Fibroblast of skin of abdomen (primary cell): ENCODE measurements at places on chromosomes 1 and 21.

DNA sequence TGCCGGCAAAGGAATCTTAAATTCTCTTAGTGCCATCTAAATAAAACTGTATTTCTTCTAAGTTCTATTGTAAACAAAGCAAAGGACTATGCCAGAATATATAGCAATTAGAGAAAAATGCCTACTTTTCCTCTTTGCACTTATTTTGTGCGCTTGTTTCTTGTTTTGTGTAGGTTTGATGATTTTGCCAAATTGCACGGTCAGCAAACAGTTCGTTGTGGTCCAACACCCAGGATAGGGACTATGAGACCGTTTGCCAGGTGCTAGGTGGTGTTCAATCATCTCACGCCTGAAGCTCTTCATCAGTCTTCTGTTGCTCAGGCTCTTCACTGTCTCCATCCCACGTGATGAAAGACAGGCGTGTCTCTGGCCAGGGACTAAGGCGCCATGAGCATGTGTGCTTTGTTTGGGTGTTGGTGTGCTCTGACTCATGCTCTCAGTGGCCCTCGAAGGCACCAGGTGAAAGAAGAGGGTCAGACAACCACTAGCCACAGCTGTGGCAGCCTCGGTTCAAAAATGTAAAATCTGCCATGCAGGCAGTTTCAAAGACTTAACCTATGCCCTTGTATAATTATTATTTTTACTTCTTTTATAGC lies 36.9 kb upstream of the KCNE1 start:
- DNase-seq = no peak

- DNase-seq = no peak
Observed at GRCh38 chr1:27589441-27589840, 14.5 kb downstream of the AHDC1 start.

DNA sequence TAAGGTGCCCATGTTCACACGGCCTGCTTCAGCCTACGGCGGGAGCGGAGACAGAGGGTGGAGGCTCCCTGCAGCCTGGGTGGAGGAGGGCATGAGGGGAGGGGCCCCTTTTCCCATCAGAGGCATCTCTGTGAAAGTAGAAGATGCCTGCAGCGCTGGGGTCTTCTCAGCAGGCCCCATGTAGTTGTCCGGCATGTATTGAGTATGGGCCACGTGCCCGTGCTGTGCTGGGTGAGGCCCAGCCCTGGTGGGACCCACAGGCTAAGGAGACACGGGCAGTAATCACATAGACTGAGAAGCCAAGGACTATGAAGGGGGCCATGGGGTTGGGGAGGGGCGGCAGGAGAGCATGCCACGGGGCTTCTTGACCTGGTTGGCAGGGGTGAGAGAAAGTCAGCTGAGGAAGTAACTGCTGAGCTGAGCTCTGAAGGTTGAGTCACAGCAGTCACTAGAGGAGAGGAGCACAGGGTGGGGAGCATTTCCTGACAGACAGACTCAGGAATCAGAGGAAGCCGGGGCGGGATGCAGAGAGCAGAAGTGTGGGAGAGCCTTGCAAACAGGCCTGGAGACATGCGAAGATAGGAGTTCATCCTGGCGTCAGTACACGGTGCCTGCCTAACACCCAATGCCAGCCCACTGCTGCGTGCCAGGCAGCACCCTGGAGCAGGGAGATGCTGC lies 21.6 kb downstream of the PSEN2 start:
- peak; percentile 6 for DNase-seq

DNA sequence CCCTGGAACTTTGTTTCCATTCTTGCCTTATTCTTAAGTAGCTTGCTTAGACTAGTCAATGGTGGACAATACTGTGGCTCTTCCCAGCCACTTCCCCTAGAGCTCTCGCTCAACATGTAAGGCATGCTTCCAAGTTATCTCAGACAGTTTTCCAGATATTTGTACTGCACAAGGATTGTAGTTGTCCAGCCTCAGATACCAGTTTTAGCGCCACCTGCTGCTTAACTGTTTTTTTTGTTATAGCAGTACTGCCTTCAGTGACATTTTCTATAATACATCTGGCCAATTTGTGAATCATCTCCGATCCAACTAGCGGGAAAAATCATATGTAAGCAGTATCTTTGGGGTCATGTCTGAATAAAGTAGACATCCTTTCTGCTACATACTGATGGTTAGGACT lies 346.7 kb upstream of the ADGRL4 start:
- DNase-seq = peak; percentile 60

DNA sequence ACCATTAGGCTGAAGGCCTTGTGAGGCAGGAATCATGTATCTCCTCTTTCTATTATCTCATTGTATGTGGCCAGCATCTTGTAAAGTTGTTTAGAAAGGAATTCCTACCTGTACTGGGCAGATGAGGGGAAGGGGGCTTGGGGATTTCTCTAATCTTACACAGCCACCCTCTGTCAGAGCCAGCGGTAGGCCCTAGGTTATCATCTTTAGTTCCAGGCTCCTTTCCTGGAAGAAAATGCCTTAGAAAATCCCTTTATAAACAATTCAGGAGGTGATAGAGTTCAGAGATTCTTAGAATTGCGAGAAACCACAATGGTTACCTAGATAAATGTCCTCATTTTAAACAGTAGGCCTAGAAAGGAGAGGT lies 35.2 kb downstream of the DPT start:
- DNase-seq = peak; percentile 23

DNA sequence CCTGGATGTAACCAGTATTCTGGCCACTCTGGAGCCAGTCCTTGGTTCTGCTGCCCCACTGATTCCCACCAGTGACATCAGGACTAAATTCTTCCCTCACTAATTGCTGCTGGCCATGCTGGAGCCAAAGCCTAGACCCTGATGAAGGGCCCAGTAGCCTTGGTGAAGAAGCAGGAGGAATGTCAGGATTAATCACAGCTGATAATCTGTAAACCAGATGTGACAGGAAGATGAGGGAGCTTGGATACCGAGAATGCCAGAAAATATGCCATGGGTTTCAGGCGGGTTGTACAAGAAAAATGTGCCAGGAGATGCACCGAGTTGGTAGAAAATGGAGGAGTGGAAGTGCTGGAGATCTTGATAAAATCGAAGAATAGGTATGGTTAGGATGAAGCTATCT lies 119.0 kb upstream of the PPP2R5A start:
- DNase-seq = no peak

GRCh38 chr1:113201560-113201959 lies 128.6 kb downstream of the LRIG2 start:
- no peak for DNase-seq

DNA sequence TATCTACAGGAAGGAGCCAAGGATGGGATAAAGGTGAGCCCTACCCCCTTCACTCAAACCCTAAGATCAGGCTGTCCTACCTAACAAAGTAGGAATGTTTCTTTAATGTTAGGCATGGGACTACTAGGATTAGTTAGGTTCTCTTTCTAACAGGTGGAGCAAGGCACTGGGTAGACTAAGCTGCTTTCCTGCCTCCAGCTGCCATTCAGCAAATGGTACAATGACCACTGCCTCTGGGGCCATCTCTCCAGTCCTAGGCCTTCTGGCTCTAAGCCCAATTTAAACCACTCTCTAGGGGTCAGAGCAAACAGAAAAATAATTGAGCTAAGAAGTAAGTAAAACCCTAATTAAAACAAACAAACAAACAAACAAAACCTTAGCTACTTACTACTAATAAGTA lies 15.7 kb upstream of the IPO9 start:
- no peak for DNase-seq

DNA sequence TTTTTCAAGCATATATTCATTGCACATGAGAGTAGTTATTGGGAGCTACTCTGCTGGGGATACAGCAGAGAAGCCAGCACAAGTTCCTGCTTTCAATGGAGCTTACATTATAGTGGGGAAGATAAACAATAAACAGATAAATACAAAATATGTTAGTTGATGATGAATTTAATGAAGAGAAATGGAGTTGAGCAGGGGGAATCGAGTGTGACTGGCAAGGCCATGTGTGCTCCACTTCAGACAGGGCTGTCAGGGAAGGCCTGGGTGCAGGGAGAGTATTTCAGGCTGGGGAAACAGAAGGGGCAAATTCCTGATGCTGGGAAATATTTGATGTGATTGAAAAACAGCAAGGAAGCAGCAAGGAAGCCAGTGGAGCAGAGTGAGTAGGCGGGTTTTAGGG lies 21.2 kb upstream of the BRDT start:
- no peak for DNase-seq

DNA sequence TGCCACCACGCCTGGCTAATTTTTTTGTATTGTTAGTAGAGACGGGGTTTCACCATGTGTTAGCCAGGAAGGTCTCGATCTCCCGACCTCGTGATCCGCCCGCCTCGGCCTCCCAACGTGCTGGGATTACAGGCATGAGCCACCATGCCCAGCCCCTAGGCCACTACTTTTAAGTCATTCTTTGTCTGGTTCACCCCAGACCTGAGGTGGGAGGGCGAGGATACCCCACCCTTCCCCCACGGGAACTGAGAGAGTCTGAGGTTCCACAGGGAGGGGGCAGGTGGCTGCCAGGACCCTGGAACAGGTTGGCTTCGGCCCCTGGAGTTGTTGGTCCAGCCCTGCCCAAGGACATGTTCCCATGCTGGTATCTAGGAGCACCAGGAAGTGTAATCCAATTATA lies 7.7 kb upstream of the SDC3 start:
- no peak for DNase-seq

- DNase-seq = peak; percentile 25
Observed at GRCh38 chr1:190963321-190963720, 485.7 kb upstream of the BRINP3 start.

- DNase-seq = no peak
Observed at GRCh38 chr1:63728611-63729226, 45.1 kb upstream of the ROR1 start.

DNA sequence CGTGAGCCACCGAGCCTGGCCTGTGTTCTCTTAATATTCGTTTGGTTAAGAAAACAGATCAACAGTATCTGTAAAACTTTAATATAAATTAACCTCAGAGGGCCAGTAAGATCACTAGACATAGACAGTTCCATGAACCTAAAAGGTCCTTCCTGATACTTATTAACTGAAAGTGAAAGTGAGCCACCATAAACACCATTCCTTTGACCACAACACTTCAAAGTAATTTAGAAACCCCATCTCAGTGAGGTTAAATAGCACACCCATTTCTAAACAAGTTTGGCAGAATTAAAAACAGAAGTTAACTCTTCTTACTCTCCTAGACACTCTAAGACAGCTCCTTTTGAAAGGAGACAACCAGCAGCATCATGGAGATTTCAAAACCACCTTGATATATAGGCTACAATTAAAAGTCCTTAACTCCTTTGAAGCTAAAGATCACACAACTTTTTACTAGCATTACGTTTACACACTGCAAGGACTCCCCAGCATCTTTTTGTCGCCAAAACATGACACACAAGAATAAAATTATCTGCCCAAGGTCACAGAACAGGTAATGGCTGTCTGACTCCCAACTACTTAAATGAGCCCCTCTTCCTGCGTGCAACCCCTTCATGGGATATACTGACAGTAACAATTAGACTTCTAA lies 2.2 kb downstream of the RNF19B start:
- DNase-seq = no peak

GRCh38 chr1:24297187-24297851 lies 21.8 kb upstream of the GRHL3 start:
- DNase-seq = no peak

DNA sequence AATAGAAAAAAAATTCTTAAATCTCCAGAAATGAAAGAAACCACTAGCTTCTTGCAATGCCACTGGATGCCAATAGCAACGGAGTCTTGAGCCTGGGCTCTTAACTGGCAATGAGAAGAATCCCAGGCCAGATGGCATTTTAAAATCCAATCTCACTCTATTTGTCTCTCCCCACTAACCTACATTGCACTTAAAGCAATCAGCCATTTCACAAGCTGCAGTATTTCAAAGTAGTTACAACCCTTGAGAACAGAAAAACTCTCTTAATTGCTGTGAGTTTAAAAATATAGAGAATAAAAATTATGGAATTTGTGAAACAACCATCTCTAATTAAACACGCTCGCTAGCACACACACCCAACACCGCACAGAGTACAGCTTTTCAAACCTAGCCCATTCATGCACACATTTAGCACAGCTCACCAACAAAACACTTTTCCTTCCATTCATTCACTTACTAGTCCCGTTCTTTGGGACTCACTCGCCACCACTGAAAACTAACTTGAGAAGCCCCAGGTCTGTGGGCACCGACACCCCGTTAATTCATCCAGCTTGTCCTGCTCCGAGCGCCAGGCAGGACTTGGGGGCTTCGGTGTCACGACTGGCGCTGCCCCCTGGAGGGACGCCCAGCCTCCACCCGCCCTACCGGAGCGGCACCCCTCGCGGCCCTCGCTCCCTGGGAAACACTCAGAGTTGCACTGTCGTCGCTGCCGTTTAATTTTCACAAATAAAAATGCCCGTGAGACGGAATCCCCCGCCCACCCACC lies 1.0 kb downstream of the DDAH1 start:
- DNase-seq = peak; percentile 26

DNA sequence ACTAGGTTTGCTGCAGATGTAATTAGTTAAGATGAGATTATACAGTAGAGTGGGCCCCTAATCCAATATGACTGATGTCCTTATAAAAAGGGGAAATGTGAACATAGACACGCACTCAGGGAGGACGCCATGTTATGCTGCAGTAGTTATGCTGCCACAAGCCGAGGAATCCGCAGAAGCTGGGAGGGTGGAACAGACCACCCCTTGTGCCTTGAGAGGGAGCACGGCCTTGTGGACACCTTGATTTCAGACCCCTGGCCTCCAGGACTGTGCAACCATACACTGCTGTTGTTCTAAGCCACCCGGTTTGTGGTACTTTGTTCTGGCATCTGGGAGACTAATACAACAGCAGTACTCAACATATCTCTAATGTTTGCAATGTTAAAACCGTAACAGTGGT lies 57.9 kb upstream of the HIVEP3 start:
- DNase-seq = no peak

- DNase-seq = peak; percentile 72
Observed at GRCh38 chr1:30058970-30059369, 664.4 kb downstream of the MATN1 start.

- no peak for DNase-seq
Observed at GRCh38 chr1:19416921-19417470, 68.3 kb downstream of the CAPZB start.

- DNase-seq = no peak
Observed at GRCh38 chr21:44656868-44657267, 864 bp upstream of the KRTAP12-3 start.

GRCh38 chr1:233019778-233020325 lies 69.4 kb downstream of the NTPCR start:
- DNase-seq = no peak

DNA sequence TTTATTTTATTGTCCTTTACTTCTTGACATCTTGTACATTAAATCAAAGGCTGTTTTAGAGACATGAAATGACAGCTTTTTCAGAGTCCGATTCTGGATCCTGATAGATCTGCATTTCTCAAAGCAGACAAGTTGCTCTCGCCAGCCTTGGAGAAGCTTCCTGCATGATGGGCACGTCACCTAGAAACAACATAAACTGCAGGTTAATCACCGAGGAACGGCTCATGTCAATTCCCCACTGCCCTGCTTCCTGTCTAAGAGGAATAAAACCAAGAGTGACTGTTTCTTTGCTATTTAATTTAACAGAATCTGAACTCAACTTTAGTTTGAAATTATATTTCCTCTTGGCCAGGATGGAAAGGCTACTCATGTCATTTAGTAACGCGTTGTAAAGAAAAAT lies 77.0 kb downstream of the RWDD3 start:
- no peak for DNase-seq

GRCh38 chr1:23720256-23720995 lies 22.8 kb upstream of the ELOA start:
- no peak for DNase-seq
